ENCODE measurements at places on chromosomes 11 and 22.

- no peak for DNase-seq
Observed at GRCh38 chr11:68812526-68812925, 29.2 kb downstream of the CPT1A start.

- no peak for DNase-seq
Observed at GRCh38 chr22:19466126-19466716, 12.8 kb downstream of the UFD1 start.

GRCh38 chr22:30780026-30780425 lies 85.4 kb downstream of the OSBP2 start:
- DNase-seq: no peak

DNA sequence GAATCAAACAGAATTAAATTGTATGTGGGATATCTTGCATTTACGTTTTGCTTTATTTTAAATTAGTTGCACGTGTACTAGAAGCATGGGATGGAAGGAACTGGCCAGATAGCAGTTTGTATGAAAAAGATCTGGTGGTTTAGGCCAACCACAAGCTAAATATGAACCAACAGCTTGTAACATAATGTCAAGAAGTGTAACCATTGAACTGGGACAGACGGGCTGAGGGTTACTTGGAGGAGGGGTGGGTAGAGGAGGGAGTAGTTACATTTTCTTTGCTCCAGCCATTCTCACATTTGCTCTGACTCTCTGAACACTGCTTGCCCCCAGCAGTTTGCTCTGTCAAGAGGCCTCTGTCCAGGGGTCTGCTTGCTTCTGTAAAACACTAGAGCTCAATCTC lies 31.7 kb upstream of the CXCR5 start:
- no peak for DNase-seq

DNA sequence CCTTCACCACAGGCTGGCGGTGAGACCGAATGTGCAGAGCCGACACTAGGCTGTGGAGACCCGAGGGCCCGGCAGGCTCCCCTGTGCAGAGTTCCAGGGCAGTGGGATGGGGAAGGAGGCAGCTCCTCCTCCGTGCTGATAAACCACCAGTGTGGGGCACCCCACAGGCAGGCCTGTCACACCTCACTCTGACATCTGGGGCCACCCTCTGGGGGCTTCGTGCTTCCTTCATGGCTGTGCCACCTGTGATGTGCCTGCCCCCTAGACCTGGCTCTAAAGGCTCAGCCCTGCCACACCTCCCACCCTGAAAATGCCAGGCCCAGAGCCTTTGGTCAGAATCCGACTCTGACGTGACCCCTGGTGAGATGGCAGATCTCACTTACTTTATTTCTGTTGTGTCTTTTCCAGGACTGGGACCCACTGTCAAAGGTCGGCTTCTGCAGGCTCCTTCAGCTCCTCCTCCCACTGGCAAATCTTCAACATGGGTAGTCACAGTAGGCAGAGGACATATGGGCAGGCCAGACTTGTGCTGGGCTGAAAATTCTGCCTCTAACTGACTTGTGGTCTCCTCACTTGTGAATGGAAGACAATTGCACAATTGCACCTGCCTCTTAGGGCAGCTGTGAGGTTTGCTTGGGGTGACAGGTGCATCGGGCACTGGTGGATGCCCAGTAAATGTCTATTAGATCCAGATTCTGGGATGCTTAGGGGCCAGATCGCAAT lies 46.2 kb upstream of the TSKU start:
- DNase-seq: no peak

GRCh38 chr11:27596388-27596787 lies 89.8 kb upstream of the LIN7C start:
- DNase-seq: no peak

- DNase-seq: no peak
Observed at GRCh38 chr11:12723421-12724300, 49.4 kb downstream of the TEAD1 start.

- DNase-seq: no peak
Observed at GRCh38 chr11:120178561-120179056, 32.2 kb upstream of the OAF start.

- no peak for DNase-seq
Observed at GRCh38 chr11:99759787-99760186, 739.0 kb downstream of the CNTN5 start.

GRCh38 chr22:31537019-31537535 lies 40.7 kb downstream of the SFI1 start:
- peak; percentile 41 for DNase-seq

GRCh38 chr11:112210890-112211289 lies 15.3 kb upstream of the PTS start:
- no peak for DNase-seq

- DNase-seq: no peak
Observed at GRCh38 chr11:19472679-19473078, 231.9 kb upstream of the E2F8 start.

- no peak for DNase-seq
Observed at GRCh38 chr22:20407829-20408228, 13.9 kb downstream of the ZNF74 start.

- DNase-seq: no peak
Observed at GRCh38 chr11:6480299-6480914, 724 bp downstream of the ARFIP2 start.

DNA sequence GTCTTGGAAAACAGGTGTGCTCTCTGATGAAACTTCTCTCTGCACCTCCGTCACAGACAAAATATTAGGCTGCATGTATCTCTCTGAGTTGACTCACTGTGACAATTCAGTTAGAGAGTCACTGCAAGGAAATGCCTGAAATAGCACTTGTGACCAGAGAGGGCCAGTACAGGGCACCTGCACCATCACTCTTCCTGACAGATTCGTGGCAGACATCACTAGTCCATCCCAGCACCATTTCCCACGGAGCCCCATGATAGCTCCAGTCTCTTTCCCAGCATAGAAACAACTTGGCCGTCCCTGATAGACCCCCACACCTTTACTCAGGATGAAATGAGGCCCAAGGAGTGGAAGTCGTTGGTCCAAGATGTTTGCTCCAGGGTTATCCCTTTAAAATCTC lies 73.3 kb upstream of the ISX start:
- DNase-seq: no peak

Measured in activated CD4-positive, alpha-beta memory T cell treated with anti-CD3 and anti-CD28 coated beads, Interleukin-2, amount 10 ng/mL, durations not matched to agents 7 days and 5 days (primary cell).